ENCODE measurements at places on chromosomes 5 and 9.

DNA sequence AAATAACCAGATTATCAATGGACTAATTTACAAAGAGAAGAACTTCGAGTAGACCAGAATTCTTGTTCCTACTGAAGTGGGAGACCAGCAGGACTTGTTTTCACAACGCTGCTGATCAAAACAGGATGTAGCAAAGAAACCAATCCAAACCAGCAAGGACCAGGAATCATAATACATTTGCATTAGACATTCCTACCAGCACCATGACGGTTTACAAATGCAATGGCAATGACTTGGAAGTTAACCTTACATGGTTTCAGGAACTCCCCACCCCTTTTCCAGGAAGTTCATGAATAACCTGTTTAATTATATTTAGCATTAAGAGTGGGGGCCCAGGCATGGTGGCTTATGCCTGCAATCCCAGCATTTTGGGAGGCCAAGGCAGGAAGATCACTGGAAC, 100.0 kb downstream of the LPAR1 start:
- no peak for DNase-seq

DNA sequence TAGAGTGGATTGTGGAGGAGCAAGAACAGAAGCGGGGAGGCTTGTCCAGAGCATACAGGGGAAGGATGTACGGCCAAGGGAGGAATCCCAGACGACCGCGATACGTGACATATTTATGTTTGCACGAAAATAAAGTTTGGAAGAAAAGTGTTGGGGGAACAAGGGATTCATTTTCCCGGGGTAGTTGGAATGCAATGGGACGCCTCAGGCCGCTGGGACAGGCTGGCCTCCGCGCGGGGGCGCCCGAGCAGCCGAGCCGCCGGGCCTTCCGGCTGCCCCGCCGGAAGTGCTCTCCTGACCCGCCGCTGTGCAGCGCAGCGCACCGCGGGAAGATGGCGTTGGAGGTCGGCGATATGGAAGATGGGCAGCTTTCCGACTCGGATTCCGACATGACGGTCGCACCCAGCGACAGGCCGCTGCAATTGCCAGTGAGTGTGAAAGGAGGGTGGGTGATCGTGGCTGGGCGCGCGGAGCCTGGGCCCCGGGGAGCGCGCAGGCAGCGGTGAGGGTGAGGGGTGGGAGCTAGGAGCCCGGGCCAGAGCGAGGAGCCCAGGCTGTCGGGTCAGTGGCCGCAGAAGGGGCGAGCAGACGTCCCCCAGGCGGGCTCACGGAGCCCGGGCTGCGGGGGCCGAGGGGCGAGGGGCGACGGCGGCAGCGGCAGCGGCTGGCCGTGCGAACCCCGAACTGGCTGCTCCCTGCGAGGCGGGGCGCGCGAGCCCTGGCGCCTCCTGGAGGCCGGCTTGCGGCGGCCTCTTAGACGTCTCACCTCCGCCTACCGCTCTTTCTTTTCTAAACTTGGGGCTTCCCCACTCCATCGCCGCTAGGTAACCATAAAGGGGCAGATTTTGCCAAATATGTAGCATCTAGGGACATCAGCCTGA, at the start of gene PHAX:
PHAX (plus strand) TSS at position 317 of the 881 bp plus-strand sequence; CDS start at position 333, 16 bp downstream.
- DNase-seq = peak; percentile 45

DNA sequence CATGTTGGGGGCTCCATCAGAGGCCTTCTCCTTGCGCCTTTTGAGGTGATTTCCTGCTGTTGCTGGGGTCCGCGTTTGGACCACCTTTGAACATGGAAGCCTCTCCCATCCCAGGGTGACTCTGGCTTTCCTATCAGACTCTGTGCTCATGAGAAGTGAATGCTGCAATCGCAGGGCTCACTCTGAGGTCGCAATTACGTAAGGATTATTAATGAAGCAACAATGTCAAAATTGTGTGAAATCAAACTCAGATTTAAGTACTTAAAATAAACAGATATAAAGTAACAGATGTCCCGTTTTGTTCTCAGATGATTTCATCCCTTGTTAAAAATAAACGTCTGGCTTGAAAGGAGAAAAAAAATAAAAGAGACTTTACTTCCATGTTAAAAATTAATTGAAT, 634.2 kb downstream of the BNC2 start:
- no peak for DNase-seq

DNA sequence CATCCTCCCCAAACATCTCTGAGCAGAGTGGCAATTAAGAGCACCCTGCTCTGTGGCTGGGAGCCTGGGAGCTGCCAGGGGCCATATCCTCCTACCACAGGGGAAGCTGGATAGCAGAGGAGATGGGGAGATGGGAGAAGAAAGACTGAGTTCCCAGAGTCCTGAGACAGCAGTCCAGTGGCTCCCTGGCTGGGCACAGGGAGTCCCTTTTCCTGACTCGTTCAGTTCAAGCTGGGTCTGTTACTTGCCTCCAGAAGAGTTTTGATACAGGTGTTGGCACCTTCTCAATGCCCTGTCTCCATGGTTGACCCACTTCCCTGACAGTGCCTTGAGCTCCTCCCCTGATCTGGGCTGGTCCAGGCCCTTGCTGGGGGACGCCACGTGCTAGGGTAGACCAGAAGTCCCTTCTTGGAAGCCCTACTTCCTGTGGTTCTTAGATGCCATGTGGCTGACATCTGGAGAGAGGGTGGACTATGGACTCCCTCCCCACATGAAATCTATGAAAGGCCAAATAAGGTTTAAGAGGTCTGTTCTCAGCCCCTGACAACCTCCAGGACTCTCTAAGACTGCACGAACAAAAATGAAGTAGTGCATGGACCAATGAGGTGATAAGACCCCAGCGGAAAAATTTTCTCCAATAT, 166.2 kb downstream of the AUH start:
- DNase-seq = no peak

DNA sequence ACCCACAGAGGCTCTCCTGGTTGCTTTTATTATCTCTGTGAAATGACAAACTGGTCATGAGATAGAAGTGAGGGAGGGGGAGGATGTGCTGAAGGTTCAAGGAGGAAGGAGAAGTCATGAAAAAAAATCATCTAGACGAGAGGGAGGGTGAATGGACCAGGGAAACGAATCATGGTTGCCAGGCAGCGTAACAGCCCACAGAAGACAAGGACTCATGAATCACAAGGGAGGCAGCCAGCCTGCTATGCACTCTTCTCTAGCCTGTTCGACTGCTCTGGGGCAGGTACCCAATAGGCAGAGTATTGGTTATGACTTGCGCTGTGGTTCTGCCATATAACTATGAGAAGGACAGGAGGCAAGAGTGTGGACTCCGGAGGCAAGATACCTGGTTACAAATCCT, 475.2 kb downstream of the CDK5RAP2 start:
- DNase-seq = no peak

GRCh38 chr5:176823869-176824412, 13.6 kb downstream of the UNC5A start:
- no peak for DNase-seq

DNA sequence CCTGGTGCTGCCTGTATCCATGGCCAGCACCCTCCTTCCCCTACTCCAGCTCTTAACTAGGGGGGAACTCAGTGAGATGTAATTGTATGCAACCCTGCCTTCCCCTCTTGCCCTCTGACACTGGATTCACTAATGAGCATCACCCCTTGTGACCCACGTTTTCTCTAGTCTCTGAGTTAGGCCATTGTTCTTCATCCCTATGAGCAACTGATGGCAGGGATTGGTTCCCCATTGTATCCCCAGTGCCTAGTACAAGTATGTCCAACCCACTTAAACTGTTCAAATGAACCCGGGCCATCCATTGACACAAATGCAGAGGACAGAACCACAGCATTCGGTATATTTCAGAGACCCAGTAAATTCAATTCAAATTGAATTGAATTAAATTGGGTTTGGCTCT, 77.6 kb upstream of the ASTN2 start:
- DNase-seq = no peak

DNA sequence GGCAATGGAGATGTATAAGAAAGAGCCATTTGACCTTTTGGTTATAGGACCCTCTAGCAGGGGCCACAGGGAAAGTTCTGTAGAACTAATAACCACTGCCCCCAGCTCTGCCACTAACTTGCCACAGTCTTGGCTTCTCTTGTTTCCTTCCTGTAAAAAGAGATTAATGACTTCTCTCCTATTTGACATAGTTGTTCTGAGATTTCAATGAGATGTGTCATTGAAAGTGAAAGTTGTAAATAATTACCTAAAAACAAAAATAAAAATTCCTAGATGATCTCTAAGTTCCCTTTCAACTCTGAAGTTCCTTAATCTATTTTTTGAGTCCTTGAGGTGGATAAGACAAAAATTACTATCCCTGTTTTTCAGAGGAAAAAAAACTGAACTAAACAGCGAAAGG, 1.4 kb upstream of the KIF12 start:
- DNase-seq = no peak

DNA sequence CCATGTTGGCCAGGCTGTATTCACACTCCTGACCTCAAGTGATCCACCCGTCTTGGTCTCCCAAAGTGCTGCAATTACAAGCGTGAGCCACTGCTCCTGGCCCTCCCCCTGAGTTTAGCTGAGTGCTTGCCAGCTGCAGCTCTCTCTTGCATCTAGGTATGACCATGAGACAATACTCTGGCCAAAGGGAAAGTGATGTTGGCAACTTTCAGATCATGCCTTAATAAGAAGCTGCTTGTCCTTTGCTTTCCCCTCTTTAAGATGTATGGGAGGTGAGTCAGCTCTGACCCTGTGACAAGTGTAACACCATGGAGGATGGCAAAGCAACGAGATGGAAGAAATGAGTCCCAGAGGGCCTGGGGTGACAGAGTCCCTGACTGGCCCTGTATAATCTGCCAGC, 18.7 kb upstream of the DCAF12 start:
- no peak for DNase-seq

- DNase-seq = no peak
These were observed 113.7 kb downstream of the RASEF start for GRCh38 chr9:82949203-82949602.

DNA sequence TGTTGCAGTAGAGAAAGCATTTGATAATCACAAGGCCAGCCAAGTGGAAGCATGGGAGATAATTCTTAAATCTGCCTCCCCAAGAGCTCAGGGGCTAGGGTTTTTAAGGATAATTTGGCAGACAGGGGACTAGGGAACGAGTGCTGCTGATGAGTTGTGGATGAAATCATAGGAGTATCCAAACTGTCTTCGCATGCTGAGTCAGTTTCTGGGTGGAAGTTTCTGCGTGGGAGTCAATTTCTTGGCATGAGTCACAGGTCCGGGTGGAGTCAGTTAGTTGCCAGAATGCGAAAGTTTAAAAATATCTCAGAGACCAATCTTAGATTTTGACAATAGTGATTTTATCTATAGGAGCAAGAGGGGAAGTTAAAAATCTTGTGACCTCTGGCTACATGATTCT, 112.6 kb downstream of the TMC1 start:
- no peak for DNase-seq
